ENCODE measurements at places on chromosomes 1 and 21.
A peak's percentile ranks its signal among the peaks of the same experiment; 100 is the strongest.

- peak; percentile 97 for DNase-seq
These were observed 105.2 kb downstream of the MRPL39 start for GRCh38 chr21:25501996-25502665.

DNA sequence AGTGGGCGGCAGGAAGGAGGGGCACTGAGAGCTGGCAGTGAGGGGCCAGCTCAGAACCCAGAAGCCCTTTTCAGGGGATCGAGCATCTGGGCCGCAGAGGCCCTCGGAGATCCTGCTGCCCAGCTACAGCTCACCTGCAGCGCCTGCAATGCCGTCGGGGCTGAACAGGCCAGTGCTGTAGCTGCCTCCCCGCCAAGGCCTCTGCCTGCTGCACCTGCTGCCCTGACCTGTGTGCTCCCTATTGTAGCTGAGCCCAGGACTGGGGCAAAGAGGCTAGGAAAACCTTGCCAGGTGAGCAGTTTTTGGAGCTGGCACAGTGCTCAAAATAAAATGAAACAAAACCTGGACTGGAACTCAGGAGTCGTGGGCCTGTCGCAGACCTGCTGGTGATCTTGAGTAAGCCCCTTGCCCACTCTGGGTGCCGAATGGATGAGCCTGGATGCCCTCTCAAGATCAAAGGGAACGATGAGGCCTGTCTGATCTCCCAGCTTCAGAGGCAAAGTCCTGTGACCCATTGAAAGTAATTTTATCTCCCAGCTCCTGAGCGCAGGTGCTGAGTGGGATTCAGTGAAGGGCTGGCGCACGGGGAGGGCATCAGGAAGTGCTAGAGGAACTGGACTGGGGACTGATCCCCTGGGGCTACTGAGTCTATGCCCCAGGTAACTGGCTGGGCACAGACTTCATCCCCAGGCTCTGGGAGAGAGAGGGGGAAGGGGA lies 154.6 kb downstream of the FOXD2 start:
- no peak for DNase-seq

DNA sequence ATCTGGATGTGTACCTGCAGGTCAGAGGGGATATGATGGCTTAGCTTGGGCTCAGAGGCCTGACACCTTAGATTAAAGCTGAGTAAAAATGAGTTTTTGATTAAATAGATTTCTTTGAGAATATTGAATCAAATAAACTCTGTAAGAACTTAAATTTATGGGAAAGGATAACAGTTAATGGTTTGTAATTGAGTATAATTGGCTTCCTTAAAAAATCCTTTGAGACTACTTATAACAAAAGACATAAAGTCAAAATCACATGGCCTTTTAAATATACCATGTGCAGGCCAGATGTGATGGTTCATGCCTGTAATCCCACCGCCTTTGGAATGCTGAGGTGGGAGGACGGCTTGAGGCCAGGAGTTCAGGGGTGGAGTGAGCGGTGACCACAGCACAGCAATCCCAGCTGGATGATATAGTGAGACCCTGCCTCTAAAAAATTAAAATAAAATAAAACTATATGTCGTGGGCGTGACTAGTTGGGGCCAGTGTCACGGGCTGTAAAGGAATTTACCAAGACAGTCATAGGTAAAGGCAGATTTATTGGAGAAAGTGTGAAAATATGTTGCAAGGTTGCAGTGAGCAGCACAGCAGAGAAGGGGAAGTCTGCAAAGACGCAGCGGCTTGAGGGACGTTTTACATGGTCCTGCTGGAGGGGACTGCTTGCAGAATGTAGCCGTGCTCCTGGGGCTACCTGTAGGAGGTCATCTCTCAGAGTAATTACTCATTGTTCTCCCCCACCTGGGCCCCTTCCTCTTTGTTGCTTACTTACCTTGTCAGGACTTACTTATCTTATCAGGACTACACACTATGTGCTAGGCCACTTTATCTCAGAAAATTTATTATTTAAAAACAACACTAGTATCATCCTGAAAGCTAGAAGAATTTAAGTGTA lies 122.3 kb downstream of the ZMYM4 start:
- DNase-seq: no peak

DNA sequence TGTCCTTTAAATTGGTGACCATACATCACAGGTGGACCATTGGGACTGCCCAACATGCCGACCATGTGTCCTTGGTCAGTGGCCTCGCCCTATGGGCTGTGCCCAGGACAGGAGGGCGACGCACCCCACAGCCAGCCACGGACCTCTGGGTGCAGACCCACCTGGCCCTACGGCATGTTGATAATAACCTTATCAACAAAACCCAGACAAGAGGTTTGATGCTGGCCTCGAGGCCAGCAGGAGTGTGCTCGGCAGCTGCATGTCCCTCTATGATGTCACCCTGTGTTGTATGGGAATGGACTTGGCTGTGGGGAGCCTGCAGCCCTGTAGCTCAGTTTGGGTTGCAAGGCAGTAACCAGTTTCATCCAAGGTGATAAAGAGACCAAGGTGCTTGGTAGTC lies 32.1 kb downstream of the SLC37A1 start:
- DNase-seq: no peak

DNA sequence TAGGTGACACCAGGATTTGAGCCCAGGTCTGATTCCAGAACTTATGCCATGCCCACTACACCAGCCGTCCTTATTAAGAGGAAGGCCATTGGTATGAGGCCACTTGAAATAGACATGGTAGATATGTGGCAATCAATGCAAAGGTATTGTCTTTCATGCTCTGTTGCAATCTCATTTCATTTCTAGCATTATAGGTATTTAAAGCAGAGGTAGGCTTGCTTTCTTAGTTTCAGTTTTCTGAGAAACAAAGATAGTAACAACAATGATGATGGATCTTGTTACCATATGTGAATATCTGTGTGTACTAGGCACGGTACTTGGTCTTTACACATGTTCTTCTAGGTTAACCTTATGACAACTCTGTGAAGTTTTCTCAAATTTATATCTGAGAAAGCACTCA lies 113.1 kb downstream of the FGGY start:
- no peak for DNase-seq

- no peak for DNase-seq
These were observed at the start of gene HHIPL2 for GRCh38 chr1:222547944-222548671. TSS of gene HHIPL2 (minus strand) at chr1:222548104. CDS start at chr1:222548044, 60 bp downstream.

DNA sequence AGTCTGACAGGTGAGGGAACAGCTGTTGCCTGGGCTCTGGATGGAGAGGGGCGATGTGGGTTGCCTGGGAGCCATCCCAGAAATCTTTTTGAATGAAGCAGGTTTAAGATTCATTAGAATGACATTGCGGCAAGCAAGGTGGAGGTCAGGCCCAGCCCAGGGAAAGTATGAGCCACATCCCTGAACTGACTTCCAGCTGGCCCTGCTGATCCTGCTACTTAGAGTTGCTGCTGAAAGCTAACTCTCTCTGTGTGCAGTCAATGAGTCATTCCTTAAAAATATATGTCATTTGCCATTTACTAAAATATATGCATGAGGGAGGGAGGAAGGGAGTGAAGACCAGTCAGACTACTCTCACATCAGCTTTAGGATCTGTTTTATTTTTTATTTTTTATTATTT lies 54.3 kb upstream of the RAB3GAP2 start:
- no peak for DNase-seq

- DNase-seq: no peak
These were observed 45.4 kb downstream of the AGPAT3 start for GRCh38 chr21:43910460-43910859.

DNA sequence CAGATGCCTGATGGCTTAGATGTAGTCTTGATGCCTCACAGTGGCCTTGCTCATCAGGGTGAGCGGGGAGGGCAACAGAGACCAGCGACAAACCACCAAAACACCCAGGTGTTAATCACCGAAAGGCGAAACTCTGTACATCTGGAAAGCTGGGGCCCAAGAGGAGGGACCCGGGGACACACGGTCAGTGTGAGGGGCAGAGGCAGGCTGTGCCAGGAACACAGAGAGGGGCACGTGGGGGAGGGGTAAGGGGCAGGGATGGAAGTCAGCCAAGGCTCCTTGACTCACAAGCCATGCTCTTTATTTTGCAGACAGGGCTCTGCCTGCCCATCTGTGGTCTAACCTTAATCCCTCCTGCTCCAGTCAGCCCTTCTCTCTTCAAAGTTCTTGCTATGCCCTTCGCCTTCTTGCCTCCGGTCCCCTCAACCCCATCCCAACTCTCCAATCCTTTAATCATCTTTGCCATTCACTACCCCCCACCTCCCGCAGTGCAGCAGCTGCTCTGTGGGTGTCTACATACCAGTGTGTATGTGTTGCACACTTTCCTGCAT lies 4.3 kb downstream of the MEF2D start:
- no peak for DNase-seq

DNA sequence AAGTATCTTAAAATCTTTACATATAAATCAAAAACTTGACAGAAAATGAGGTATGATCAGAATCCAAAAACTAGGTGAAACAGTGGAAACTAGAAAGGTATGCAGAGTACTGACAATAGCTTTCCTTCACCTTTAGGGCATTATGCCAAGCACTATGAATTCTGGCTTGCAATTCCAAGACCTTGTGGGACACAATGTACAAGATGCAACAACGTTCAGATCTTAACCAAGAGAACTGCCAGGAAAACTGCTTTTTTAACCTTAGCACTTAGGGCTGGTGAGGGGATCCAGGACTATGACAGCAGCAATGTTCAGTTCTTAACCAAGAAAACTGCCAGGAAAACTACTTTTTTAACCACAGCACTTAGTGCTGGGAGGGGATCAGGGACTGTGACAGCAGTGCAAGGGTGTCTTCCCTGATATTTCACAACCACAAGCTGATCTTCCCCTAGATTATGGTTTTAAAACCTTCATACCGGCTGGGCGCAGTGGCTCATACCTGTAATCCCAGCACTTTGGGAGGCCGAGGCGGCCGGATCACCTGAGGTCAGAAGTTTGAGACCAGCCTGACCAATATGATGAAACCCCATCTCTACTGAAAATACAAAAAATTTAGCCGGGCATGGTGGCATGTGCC lies 22.3 kb downstream of the FOXJ3 start:
- DNase-seq: no peak

GRCh38 chr1:216562383-216562782 lies 139.1 kb upstream of the USH2A start:
- no peak for DNase-seq

GRCh38 chr1:20521960-20522861 lies 14.3 kb upstream of the MUL1 start:
- peak; percentile 72 for DNase-seq

DNA sequence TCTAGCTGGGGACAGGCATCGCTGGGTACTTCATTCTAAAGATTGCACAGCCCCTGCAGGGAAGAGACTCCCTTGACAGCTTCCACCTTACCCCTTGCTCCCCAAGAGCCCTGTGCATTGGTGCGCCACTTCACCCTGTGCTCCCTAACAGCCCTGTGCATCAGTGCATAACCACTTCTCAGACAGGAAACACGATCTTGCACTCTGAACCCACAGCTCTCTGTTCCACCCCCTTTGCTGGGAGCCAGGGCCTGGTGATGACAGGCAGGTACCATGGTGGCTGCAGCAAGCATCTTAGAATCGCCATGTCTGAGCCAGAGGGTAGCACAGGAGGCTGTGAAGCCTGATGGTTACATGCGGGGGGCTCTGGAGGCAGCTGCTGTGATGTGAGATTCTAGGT lies 5.0 kb downstream of the ALPL start:
- DNase-seq: no peak

GRCh38 chr21:43733060-43733459 lies 14.1 kb downstream of the PDXK start:
- peak; percentile 39 for DNase-seq

GRCh38 chr1:223752721-223753515 lies 40.6 kb downstream of the CAPN2 start:
- DNase-seq: peak; percentile 16

DNA sequence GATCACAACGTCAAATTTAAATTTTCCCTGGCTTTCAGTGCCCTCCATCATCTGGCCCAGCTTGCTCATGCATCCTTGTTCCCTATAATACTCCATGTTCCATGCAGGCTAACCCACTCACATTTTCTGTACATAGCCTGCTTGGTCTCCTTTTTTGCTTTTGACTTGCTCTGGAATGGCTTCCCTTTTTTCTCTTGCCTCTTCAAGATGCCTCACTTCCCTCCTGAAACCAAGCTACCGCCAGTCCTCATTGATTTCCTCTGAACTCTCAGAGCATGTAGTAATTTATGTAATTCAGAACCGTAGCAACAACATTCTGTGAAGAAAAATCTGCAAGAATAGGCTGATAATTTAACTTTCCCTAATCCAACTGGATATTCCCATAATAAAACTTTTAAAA lies 10.3 kb downstream of the CAP1 start:
- DNase-seq: peak; percentile 76

All from inflammatory macrophage treated with lipopolysaccharide for 4 hours (primary cell).